ENCODE measurements at places on chromosomes 1 and 21. TPM values are rescaled to one million over a fixed set of nuclear protein-coding genes. Genes with fewer than 3 reads are reported as not detected.

The RGS8 gene
- not detected for total RNA-seq

The KCNH1 gene
- not detected for total RNA-seq

The TRIM67 gene
- total RNA-seq: not detected

The SLAMF8 gene
- 0.27 TPM for total RNA-seq

The PLA2G2D gene
- total RNA-seq: 0.16 TPM

The LPAR3 gene
- total RNA-seq: 0.59 TPM

- no peak for DNase-seq
Observed at GRCh38 chr1:152654110-152654509, 9.1 kb upstream of the LCE2D start.

DNA sequence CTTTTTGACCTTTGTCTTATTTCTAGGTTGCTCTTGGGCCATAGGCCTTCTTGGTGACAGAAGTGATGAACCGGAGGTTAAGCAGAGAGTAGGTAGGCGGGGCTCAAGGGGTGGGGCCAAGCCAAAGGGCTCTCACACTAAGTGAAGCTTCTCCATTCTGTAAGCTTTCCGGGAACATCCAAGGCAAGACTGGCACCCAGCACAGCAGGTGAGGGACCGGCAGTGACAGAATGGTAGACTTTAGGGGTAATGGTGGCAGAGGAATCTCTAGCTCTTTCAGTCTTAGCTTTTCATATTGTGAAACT, at the start of gene TNFAIP8L2:
Gene TNFAIP8L2 (plus strand): TSS at position 135 of the 305 bp plus-strand sequence. CDS start 2,049 bp downstream, outside the sequence.
- peak; percentile 58 for DNase-seq

DNA sequence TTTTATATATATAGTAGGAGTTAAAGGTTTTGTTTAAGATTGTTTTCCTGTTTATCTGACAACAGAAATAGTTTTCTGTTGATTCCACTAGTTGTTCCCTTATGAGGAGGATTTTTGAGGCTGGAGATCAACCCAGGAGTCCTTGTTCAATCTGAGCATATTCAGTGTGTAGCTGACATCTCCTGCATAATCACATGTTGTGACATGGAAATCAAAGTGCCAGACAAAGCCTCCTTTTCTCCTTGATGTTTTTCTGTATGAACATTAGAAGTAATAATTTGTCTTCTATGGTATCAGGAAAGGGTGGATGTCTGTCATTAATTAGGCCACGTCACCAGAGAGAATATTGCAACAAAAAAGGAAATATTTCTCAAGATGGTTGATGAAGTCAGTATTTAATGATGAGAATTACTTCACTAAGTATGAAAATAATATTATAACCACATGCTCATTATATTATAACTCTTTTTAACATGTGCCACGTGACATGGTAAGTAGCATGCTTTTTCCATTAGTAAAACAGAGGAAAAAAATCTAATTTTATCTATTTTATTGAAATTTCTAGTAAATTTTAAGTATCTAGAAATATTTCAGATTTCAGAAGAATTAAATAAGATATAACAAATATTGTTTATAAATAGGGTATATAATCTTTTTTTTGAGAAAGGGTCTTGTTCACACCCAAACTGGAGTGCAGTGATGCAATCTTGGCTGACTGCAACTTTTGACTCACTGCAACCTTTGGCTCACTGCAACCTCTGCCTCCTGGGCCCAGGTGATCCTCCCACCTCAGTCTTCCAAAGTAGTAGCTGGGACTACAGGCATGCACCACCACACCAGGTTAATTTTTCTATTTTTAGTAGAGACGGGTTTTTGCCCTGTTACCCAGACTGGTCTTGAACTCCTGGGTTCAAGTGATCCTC, 223.5 kb downstream of the HMCN1 start:
- DNase-seq: no peak

- no peak for DNase-seq
Observed at GRCh38 chr1:175129644-175129996, 62.0 kb downstream of the TNN start.

DNA sequence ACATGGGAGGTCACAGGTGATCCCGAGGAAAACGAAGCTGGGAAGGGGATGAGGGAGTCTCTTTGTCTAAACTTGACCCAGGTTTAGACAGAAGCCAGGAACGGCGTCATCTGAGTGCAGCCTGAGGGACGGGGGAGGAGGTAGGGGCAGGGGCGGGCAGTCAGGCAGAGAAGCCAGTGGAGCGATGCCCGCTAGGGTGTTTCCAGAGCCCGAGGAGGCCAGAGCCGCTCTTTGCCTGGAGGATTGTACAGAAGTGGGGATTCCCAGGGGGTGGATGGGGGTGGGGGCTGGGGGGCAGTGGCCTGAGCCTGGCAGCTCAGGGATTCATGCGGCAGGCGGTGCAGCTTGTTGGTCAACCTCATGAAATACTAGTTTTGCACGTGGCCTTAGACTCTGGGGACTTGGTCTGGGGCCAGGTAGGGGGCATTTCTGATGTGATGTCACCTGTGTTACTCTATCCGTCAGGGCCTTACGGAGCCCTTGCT, 58.4 kb downstream of the VPS26C start:
- peak; percentile 30 for DNase-seq

GRCh38 chr1:160647329-160647720, 481 bp upstream of the SLAMF1 start:
- DNase-seq: no peak

- no peak for DNase-seq
Observed at GRCh38 chr1:180278596-180279395, 48.7 kb downstream of the LHX4 start.

- DNase-seq: no peak
Observed at GRCh38 chr1:240306673-240307072, 215.0 kb downstream of the FMN2 start.

- DNase-seq: no peak
Observed at GRCh38 chr1:46393510-46393909, 607 bp upstream of the FAAH start.

DNA sequence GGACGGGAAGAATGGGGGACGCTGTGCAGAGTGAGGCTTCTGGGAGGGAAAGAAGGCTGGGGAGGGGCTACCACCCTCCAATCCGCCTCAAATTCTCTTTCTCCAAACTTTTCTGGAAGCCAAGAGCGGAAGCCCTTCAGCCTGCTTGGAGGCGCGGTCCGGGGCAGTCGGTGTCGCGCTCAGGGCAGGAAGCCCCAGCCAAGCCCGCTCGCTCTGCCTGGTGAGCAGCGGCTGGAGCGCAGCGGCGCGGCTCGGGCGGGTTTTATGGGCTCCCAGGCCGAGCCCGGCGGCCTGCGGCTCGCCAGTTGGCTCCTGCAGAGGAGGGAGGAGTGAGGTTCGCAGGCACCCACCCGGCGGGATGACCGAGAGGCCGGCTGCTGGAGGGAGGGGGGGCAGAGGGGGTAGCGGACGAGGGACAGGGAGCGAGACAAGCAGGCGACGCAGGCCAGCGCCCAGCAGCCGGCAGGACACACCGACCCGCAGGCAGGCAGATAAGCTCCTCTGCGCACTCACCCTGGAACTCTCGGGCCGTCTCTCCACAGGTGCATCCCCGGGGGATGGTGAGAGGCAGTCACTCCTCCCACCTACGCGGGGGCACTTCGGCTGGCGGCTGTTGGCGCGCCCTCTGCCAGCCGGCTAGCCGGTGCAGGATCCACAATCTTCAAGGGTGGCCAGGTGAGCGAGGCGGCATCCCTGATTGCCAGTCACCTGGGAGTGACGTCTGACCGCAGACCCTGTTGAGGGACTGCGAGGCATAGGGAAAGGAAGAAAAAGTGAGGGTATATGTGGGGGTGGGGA, at the start of gene AVPR1B:
Gene AVPR1B (minus strand): TSS at position 238 of the 798 bp plus-strand sequence. CDS start 498 bp downstream, outside the sequence.
- peak; percentile 49 for DNase-seq

DNA sequence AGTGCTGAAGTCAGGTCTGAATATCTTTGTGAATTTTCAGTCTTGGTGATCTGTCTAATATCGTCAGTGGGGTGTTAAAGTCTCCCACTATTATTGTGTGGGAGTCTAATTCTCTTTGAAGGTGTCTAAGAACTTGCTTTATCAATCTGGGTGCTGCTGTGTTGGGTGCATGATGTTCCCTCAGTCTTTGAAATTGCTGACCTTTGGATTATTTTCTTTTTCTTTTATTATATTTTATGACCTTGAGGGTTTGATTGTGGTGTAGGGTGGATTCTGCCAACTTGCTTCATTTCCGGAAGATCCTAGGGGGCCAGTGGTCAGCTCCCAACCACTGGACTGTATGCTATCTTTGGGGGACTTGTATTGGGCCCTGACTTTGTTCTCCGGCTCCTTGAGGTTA, 415.3 kb downstream of the USP25 start:
- DNase-seq: no peak
